ENCODE measurements at places on chromosomes 11 and 22.

DNA sequence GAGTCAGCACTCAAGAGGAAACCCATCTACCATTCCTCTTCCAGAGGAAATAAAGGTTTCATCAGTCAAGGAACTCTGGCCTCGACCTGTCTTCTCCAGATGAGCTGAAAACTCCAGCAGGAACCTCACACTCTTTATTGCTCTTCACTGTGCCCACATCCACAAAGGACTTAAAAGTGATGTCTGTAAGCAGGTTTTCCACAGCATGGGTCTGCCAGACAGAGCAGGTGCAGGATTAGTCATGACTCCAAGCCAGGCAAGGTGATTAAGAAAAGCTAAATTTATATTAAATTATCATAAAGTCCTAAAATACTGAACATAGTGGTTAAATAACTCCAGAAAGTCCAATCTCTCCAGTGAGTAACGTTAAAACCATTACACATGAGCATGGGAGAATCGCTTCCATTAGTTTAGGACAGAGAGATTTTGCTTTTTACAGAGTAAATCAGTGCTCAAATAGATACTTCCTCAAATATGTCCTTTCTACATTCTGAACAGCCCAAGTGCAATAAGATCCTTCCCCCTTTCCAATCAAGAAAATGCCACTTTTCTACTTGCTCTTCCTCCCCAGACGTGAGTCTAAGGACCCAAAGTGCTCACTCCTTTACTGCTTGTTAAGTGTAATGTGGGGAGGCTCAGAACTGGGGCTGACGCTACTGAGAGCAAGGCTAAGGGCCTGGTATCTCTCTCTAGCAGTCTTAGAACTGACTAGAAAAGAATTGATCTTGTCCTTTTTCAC lies 10.7 kb upstream of the CKAP5 start:
- no peak for DNase-seq

GRCh38 chr22:46758867-46759290 lies 3.6 kb upstream of the TBC1D22A start:
- DNase-seq, result peak; percentile 18

DNA sequence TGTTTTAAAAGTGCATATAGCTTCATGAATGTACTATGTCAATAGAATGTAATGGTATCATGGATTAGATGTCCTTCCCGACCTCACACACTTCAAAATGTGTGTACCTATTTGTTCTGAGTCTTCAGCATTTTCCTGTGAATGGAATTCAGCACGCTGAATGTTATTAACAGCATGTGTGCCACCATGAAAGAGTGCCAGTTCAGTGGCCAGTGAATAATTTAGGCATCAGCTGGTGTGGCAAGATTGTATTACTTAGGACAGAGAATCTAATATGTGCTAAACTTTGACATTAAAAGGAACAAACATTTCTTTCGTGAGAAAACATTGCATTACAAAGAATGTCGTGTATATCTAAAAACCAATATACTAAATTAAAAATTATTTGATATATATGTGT lies 46.4 kb downstream of the HIPK3 start:
- no peak for DNase-seq

DNA sequence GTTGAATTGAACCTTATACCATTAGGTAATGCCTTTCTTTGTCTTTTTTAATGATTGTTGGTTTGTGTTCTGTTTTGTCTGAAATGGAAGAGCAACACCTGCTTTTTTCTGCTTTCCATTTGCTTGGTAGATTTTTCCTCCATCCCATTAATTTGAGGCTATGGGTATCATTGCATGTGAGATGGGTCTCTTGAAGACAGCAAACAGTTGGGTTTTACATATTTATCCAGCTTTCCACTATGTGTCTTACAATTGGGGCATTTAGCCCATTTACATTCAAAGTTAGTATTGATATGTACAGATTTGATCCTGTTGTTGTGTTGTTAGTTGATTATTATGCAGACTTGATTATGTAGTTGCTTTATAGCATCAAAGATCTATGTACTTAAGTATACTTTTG lies 21.1 kb upstream of the RAB38 start:
- no peak for DNase-seq

DNA sequence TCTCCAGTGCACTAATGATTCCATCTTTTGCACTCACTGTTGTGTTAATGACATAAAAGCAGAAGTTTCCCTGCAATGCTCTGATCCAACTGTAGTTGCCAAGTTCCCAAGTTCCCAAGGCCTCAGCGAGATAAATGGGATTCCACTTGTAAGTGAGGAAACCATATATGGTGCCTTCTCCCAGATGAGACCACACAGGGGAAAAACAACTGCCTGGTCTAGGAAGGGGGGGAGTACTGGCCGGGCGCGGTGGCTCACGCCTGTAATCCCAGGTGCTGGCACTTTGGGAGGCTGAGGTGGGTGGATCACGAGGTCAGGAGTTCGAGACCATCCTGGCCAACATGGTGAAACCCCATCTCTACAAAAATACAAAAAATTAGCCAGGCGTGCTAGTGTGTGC lies 23.3 kb upstream of the RELA start:
- no peak for DNase-seq

DNA sequence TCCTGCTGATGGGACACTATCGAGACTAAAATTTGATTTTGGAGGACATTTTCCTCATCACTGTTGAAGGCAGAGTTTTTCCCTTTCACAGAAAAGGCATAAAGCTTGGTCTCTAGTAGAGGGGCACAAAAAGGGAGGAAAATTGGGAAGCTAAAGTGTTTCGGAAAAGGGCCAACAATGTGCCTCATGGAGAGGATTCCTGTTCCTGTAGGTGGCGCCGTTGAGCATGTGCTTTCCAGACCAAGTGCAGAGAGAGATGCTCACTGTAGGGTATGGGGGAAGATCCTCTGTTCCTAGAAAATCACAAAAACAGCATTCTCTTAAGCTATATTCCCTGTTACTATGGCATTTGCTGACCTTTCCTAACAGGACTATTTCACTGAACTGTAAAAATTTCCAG lies 18.4 kb upstream of the OR4C5 start:
- DNase-seq, result no peak

DNA sequence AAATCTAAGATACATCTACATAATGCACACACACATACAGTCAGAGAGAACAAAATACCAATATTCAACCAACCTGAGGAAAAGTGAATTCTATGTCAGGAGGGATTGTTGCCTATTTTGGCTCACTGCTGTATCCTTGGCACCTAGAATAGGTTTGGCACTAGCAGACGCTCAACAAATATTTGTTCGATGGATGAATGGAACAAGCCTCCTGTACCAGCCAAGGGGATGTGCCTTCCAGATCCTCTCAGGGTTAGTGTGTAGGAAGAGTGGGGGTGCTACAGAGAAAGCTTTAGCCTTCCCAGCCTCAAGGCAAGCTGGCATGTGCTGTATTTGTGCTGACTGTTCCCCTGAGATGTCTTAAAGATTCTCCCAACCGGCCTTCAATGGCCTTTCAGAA lies 23.3 kb upstream of the POU2AF1 start:
- peak; percentile 77 for DNase-seq

GRCh38 chr11:48052183-48053044 lies 72.1 kb downstream of the PTPRJ start:
- peak; percentile 3 for DNase-seq

DNA sequence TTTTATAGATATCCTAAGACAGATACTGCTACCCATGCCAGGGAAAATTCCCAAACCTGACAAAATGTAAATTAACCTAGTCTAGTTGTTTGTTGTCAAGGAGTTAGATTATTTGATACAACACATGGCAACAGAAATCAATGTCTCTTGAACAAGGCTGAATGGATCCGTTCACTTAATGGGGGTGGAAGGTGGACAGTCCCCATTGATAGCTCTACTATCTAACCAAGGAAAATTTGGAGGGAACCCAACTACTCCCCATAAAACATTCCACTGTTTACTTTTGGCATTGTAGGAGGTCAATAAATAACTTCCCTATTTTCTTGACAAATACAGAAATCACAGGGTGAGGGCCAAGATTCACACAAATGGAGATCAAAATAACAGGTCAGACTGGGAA lies 117.9 kb upstream of the GRIA4 start:
- no peak for DNase-seq

GRCh38 chr11:37817727-37818270 lies 1219.8 kb upstream of the RAG2 start:
- DNase-seq, result no peak

DNA sequence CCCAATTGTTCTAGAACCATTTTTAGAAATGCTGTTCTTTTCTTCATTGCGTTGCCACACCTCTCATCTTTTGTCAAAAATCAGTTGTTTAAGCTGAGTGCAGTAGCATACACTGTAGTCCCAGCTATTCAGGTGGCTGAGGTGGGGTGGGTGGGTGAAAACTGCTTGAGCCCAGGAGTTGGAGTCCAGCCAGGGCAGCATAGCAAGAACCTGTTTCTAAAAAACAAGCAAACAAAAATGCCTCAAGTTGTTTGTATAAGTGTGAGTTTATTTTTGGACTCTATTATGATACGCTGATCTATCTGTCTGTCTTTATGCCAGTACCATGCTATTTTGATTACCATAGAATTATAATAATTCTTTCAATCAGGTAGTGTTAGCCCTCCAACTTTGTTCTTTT lies 62.5 kb upstream of the RRM1 start:
- no peak for DNase-seq

GRCh38 chr11:64019106-64020037 lies 16.4 kb upstream of the FLRT1 start:
- no peak for DNase-seq

GRCh38 chr22:44537015-44537414 lies 39.0 kb upstream of the RTL6 start:
- no peak for DNase-seq

- DNase-seq, result no peak
Measured at GRCh38 chr11:419248-420005, 4.6 kb upstream of the SIGIRR start.

DNA sequence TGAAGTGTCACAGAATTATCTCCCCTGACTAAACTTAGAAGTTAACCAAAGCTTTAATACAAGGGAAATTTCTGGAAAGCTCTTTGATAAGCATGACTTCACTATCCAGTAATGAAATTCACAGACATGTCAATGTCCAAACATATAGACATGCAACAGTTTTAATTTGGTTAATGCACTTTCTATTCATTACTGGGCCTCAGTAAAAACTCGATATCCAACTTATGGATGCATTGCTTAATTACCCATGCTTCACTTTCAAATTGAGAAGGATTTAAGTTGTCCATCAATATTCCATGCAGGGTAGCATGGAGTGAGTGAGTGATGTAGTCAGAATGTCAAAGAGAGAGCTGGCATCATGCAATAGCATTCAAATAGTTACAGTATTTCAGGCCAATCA lies 197.5 kb downstream of the CADM1 start:
- peak; percentile 32 for DNase-seq

Measured in DMS79 (cell line).